ENCODE measurements at places on chromosomes 2 and 18.

DNA sequence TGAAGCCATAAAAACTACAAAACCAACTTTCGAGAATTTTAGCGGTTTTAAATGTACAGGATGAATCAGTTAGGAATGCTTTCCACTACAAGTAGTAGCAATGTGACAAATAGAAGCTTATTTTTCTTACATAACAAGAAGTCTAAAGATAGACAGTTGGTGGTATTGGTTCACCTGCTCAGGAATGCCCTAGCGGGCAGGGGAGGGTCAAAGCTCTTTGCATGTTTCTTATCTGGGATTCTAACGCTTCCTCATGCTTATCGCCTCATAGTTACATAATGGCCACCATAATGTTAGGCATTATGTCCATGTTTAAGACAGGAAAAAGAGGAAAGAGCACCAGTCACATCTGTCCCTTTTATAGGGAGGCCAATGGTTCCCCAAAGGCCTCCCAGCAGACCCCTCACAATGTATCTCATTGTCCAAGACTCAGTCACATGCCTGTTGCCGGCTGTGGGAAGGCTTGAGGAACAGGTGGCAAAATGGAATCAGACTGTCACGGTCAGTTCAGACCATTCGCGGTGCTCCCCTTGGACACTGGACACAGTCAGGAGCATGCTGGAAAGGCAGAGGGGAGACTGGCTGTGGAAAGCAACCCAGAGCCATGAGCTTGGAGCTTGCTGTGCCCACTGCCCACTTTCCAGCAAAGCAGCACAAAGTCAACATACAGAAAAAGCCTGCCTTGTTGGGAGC lies 69.4 kb upstream of the ODC1 start:
- DNase-seq, result no peak

DNA sequence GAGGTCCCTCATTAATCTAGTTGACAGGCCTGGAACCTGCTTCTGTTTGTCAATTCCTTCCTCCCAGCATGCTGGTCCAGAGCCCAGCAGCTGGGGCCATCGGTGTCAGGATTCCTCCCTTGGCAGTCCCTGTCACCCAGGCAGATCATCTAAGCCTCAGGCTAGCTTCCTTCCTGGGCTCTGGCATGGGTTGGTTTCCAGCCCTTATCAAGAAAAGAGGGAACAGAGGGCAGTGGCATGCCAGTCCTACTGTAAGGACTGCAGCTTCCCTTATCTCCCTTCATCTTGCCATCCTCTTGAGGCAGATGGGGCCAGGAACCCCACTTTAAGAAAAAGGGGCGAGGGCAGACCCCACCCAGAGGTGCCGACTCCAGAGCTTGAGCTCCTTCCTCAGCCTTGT lies 10.9 kb upstream of the KCNK3 start:
- no peak for DNase-seq

GRCh38 chr2:216740557-216741222 lies 45.3 kb upstream of the IGFBP5 start:
- no peak for DNase-seq

DNA sequence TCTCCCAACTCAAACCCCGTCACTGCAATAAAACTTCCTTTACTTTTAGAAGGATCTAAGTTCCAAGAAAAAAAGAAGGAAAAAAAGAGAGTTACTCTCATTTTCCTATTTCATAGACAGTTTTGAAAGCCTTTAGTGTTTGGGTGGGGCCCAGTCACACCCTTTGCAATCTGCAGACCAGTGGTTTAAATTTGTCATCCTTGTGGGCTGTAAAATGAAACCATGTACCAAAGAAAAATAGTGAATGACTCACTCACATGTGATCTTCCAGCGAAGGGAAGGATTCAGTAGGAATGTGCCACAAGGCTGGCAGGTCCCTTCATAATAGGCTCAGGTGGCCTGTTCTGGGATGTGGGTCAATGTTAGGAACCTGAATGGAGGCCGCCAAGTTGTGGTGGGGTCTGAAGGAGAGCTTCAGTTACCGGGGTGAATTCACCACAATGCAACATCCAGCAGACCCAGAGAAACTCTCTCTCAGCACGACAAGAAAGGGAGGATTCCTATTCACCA lies 28.3 kb downstream of the ANXA4 start:
- peak; percentile 37 for DNase-seq

GRCh38 chr18:48868468-48869466 lies 82.0 kb downstream of the SMAD7 start:
- no peak for DNase-seq

DNA sequence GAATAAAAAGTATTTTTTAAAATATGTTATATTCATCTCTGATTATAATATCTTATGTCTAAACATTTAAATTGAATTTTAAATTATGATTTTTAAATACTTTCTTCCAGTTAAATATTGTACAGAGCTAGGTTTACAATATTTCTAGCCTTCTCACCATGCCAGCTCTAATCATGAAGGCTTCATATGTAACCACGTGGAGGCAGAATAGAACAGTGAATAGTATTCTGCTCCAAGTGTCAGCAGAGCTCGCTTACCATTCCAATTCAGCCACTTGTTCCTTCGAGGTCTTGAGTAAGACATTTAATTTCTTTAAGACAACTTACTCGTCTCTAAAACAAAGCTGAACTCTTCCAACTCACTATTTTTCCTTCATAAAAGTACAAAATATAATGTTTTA lies 871.8 kb downstream of the SUCLG1 start:
- no peak for DNase-seq

- no peak for DNase-seq
These were observed 113.5 kb downstream of the NYAP2 start for GRCh38 chr2:225512876-225513540.

- DNase-seq, result no peak
These were observed 66.5 kb downstream of the PARD3B start for GRCh38 chr2:204611764-204612163.

DNA sequence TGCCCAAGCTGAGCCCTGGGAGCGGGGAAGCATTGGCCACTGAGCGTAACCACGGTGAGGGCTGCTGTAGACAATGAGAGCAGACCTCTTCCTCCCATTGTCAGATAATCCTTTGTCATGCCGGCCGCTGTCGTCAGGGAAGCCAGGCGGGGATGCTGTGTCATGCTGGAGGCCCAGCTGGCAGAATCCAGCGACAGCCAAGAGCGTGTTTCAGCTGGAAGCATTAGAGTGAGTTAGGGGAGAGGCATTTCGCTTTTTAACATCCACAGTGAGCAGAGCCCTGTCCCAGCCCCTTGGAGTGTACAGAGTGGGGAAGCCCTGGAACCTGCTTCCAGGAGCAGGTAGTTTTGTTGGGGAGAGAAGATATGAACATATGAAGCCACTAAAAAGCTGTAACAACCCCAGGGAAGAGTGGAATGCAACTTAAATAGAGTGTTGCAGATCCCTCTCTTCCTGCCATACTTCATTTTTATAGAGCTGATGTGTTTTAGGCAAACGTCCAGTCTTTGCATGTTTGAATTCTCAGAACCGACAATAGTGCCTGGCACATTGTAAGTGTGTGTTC lies 7.0 kb downstream of the CTIF start:
- no peak for DNase-seq

DNA sequence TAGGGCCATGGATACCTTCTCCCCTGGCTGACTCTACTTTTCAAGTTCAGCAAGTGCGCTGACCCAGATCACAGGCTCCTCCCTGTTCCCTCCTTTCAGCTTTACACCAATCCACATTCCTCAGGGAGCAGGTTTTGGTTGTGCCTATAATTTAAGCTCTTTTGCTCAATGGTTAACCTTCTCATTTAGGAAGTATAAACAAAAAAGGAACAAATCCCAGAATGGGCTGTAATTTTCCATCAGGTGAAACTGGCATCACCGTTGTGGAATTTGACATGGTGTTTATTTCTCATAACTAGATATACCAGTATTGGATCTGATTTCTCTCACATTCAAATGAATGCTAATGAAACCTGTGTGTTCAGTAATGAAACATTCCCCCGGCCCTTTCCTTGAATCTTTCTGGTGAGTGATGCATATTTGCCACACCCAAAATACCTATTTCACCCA lies 13.6 kb downstream of the STRN start:
- no peak for DNase-seq

DNA sequence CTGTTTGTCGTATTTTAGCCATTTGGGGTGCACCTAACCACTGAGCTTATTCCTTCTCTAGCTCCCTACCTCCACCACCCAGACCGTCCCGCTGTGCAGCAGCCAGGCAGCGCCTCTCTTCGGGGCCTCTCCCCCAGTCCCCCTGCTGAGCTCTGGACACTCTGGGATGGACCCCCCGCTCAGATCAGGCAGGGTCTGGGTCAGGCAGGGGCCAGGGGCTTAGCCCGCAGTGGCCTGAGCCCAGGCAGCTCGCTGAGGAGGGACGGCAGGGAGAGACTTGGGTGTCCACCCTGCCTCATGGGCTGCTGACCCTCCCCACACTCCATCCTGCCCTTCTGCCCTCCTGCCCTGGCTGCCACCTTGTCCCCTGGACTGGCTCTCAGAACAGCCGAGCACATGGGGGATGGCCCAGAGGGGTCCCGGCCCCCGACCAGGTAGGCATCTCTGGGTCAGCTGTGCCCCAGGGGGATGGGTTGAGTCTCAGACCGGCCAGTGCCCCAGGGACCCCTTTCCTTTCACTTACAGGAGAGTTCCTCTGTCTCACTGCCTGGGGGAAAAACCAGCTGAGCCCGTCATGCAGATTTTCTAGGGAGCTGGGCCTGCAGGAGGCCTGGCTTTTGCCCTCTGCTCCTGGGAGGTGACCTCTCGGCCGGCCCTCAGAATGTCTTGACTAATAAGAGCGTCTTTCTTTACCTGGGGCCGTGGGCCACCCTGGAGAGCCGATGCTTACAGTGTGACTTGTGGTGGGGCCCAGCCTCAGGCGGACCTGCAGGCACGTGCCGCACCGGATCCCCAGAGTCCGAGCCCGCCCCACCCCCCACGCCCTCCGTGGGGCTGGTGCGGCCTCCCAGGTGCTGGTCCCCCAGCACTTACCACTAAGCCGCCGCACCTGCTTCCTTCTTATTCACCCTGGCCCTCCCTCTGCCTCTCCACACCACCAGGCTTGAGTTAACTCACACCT lies 22.8 kb upstream of the PXDN start:
- no peak for DNase-seq

- no peak for DNase-seq
These were observed 88.3 kb downstream of the SLC8A1 start for GRCh38 chr2:40363631-40364030.

- no peak for DNase-seq
These were observed 208.8 kb downstream of the CDH2 start for GRCh38 chr18:27967913-27968824.

- DNase-seq, result no peak
These were observed 500.2 kb downstream of the XIRP2 start for GRCh38 chr2:167388497-167388896.

DNA sequence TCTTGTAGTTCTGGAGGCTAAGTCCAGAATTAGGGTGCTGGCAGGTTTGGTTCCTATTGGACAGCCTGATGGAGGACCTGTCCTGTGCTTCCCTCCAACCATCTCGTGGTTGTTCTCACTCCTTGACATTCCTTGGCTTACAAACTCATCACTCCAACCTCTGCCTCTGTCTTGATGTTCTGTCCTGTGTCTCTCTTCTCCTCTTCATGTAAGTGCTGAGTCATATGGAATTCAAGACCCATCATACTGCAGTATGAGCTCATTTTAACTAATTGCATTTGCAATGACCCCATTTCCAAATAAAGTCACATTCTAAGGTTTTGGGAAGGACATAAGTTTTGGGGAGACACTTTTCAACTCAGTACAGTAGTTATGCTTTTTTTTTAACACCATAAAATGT lies 374.7 kb downstream of the TRIB2 start:
- DNase-seq, result no peak

GRCh38 chr2:177633111-177633510 lies 240.5 kb downstream of the AGPS start:
- DNase-seq, result no peak

GRCh38 chr2:129468879-129469278 lies 510.6 kb upstream of the RAB6C start:
- no peak for DNase-seq

DNA sequence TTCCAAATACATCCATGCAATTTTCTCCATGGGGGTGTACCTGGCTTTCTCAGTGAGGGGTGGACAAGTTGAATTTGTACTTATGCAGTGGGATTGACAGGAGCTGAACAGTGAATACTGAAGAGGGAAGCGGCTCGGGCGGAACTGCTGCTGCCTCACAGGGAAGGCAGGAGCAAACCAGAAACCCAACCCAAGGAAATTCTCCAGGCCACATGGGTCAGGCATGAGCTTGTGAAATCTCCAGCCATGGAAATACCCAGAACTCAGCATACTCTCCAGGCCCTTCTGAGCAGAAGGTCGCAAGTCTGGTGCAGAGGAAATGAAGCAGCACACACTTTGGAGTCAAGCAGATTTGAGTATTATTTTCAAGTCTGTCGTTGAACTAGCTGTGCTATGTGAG lies 26.5 kb upstream of the INO80C start:
- DNase-seq, result no peak

DNA sequence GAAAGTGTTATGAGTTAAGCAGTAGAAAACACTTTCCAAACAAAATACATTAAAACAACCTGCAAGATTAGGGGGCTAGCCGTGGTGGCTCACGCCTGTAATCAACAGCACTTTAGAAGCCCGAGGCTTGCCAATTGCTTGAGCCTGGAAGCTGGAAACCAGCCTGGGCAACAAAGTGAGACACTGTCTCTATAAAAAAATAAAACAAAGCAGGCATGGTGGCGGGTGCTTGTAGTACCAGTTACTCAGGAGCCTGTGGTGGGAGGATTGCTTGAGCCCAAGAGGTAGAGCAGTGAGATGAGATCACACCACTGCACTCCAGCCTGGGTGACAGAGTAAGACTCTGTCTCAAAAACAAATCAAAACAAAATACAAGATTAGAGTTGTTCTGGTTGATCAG lies 208.3 kb downstream of the ERBB4 start:
- DNase-seq, result no peak

- DNase-seq, result no peak
These were observed 39.3 kb downstream of the AP1S3 start for GRCh38 chr2:223797811-223798721.

DNA sequence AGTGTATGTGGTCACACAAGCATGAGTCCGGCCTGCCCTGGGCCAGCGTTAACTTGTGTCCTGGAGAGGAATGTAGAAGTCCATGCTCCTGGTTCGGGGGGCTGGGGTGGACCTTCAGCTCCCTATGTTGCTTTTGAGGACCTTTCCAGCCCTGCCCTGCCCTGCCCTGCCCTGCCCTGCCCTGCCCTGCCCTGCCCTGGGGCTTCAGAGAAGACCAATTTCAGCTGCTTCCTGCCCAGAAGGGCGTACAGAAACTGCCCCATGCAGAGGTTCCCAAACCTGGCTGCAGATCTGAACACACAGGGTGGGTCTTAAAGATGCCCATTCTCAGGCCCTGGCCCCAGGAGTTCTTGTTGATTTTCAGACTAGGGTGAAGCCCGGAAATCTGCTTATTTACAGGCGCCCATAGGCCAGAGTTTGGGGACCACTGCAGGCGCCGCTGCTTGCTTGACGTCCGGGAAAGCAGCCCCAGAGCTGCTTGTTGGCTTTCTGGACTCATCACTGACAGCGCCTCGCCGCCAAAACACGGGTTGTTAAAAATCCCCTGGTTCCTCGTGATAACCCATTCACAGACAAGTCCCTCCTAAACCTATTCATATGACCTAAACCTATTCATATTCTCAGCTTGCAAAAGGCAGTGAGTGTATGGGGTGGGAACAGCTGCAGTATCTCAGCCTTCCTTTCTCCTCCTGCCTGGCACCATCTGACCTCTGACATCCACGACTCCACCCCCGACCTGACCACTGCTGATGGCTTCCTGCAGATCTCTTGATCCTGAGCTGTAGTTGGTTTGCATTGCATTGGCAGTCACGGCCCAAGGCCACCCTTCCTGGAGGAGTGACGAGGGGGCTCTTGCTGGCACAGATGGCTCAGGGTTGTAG lies 198.3 kb downstream of the GLI2 start:
- DNase-seq, result no peak

- DNase-seq, result no peak
These were observed 1423.0 kb upstream of the PIK3C3 start for GRCh38 chr18:40532046-40532445.
